ENCODE measurements at places on chromosomes 3 and 15.

- DNase-seq = no peak
Measured at GRCh38 chr3:61422945-61423673, 138.3 kb upstream of the PTPRG start.

GRCh38 chr3:116078561-116078960 is 366.7 kb downstream of the LSAMP start:
- no peak for DNase-seq

DNA sequence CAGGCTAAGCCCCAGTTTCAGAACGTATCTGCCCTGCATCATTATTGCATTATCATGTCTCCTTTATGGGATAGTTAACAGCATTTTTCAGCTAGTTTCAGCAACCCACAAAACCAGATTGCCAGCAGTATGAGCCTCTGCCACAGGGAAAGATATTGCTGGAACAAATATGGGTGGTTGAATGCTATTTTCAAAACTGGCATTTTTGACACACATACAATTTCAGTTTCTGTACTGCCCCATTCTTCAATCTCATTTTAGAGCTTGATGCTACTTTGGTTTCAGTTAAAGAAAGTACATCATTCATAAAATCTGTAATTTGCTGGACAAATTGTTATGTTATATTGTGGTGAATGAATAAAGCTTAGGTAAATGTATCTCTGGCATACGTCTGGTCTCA is 1037.5 kb downstream of the NAALADL2 start:
- no peak for DNase-seq

DNA sequence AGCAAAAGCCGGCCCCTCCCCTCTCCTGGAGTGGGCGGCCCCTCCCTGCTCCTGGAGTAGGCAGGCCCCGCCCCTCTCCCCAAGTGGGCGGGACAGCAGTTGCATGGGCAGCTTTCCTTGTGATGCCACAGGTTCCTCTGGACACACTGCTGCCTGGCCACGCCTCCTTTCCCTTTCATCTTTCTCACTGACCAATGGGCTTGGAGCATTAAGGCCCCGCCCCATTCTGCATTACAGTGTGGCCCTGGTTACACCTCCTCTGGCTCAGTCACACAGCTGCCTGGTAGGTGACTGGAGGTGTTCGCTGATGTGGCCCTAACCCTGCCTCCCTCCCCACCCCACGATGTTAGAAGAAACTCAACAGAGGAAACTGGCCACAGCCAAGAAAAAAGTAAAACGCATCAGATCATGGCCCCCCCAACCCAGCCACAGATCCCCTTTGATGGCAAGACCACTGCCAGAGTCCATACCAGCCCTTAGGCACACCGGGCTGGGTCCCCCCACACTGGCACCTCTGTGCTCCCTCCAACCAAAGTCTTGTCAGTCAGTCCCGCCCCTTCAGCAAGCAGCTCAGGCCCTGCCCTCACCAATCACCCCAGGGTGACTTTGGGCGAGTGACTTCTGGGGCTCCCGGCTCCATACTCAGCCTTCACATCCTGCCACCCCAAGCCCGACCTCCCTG is 84.3 kb downstream of the ADAMTS7 start:
- DNase-seq = no peak

- DNase-seq = no peak
Measured at GRCh38 chr15:50487287-50487686, 59.2 kb downstream of the USP50 start.

- no peak for DNase-seq
Measured at GRCh38 chr3:118912188-118912587, 122.5 kb downstream of the IGSF11 start.

DNA sequence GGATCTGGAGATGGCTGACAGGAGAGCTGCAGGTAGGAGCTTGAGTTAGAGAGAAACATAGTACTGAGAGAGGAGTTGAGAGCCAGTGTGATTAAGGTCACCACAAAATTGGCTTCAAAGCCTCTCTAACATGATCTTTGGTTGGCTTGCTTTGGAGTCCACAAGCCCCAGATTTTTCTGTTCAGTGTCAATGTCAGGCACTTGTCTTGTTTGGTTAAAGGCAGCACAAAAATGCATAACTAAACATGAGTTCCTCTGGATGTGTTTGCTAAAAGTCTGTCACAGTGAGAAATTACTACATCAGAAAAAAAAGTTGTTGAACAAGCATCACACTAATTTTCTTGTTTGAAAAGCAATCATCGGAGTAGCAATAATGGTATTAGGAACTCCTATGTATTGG is 440.5 kb downstream of the NTRK3 start:
- DNase-seq = no peak

DNA sequence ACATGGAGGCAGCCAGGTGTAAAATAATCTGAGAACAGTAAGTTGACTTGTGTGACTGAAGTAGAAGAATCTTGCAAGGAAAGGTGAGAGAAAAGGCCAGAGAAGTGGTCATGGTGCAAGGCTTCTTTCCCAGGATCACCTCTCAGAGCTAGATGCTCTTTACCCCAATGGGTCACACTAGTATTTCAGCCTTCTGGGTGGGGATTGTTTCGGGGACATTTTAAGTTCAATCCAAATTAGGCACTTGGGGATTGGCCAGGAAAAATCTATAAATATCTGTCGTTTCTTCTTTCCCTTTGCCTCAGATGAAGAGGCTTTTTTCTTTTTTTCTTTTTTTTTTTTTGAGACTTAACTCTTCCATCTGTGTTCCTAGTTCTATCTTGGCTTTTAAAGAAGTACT is 188.0 kb downstream of the KLHL25 start:
- DNase-seq = no peak

- no peak for DNase-seq
Measured at GRCh38 chr3:17466028-17466427, 276.4 kb downstream of the TBC1D5 start.

DNA sequence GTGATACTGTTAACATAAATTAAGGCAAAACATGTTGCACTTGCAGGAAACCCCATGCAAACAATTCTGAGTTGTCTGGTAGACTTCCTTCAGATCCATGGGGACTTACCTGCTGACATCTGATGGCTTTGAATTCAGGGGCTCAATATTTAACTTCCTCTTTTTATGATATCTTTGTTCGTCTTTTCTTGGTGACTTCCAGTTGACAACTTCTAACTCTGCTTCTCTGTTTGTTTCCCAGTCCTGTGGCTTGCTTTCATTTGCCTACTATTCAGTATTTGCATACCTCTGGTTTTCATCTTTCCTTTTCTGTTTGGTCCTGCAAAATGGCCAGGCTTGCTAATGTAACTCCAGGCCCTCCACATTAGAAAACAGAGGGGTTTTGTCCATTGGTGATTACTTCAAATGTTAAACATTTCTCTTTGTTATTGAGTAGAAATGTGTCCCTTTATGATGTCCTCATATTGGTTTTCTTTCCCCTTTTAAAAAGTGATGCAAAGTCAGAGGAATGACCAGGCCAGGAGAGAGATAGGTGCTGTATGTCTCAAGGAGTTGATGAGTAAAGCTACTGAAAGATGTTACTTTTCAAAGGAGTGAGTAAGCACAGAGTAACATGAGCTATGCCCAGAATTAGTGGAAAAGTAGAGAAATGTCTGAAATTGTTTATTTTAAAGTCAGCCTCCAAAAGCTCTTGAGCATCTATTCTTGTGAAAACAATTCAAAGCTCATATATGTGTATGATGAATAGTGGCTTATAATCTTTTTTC is 335.9 kb downstream of the LPP start:
- no peak for DNase-seq

- no peak for DNase-seq
Measured at GRCh38 chr15:62993066-62993465, 49.5 kb upstream of the TPM1 start.

- DNase-seq = no peak
Measured at GRCh38 chr15:48759921-48760320, 50.9 kb downstream of the CEP152 start.

- DNase-seq = no peak
Measured at GRCh38 chr3:111610612-111611054, 15.5 kb upstream of the ZBED2 start.

- DNase-seq = no peak
Measured at GRCh38 chr3:149621218-149622005, 36.4 kb downstream of the WWTR1 start.

Data from stimulated activated CD4-positive, alpha-beta T cell treated with anti-CD3 and anti-CD28 coated beads, Interleukin-4, amount 100 ng/mL, for 1 hour (primary cell).